Daoy (cell line): ENCODE measurements at places on chromosomes 2 and 18. TPM values are rescaled to one million over a fixed set of nuclear protein-coding genes. Genes with fewer than 3 reads are reported as not detected.

DNA sequence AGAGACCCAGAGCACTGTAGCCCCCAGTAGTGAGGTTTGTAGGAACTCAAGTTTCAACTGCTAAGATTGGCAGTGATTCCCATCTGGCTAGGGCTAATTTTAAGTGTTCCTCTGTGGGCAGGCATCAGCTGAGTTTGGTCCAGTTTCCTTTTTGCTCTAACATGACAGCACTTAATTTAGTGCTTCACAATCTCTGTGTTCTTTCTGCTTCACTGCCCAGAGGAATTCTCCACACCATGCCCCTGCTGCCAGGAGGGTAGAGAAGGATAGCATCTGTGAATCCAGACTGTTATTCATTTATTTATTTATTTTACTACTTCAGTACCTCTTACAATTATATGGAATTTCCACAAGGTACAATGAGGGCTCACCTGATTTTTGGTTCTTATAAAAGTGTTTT, 549.9 kb upstream of the FSIP2 start:
- no peak for DNase-seq

DNA sequence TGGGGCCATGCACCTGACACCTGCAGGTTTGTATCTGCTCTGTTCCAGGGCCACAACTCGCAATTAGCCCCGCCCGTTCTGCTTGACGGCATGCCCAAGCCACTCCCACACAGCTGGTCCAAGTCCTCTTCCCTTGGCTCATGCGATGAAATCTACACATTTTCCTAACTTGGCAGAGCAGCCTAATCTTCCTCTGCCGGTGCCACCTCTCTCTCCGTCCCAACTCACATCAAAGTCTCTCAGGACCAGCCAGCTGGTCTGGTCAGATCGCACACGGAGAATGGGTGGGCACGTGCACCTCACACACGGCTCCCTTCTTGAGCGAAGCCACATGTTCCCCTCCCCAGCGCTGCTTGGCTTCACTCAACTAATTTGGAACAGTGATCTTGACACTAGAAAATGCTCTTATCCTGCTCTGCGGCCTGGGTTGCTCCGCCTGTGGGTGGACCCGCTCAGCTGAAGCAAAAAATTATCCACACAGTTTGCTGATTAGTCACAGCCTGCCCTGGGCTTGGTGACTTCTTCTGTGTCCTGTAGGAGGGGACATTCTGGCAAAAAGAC, 176.7 kb downstream of the NRP2 start:
- DNase-seq = peak; percentile 59

- DNase-seq = no peak
Observed at GRCh38 chr2:120005834-120006521, 6.9 kb upstream of the EPB41L5 start.

DNA sequence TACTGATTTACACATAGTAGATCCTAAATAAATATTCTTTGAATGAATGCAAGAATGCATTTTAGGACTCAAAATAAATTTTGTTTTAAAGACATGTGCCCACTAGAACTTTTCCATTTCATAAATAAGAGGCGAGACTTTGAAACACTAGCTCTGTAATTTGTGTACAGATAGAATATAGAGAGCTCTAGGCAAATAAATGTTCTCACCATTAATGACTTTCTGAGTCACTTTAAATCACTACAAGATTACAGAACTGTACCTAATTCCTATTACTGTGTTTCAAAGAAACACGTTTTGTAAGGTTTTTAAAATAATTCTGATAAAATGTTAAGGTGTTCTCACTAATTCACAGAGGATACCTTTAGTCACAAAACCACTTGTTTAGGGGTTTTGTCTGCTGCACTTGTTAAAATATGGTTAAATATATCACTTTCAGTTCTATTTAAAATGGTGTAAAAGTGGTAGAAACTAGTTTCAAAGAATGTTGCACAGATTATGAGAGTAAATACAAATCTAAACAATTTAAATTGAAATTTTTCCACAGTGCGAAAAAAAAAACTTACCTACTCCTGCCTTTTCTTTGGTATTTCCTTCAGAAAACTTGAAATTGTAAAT, 158.7 kb upstream of the ZC3H15 start:
- no peak for DNase-seq

GRCh38 chr18:44508474-44508873, 172.2 kb upstream of the SETBP1 start:
- DNase-seq = no peak

DNA sequence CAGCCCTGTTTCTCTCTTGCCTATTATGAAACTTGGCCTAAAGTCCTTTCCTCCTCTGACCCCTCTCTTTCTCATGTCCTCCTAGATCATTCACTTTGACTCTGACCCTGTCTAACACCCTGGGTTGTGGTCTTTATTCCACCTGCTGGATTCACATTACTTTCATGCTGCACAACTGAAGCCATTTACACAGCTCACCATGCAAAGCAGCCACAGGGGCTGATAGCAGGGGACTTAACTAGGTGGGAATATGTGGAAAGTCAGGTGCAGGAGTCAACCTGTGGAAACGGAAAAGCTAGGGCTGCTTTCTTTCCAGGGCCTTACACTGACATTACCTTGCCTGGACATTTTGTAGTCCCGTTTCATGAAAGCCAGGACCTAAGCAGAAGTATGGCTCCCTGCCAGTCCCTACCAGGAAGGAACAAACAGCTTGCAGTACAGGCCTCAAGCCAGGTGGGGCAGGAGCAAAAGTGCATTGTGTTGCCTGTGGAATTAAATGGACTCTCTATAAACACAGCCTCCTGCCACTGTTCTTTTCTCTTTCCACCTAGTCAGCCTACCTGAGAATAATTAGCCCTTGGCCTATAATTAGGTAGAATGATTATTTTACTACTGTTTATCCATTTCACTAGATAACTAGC, 11.8 kb downstream of the MAPRE3 start:
- peak; percentile 58 for DNase-seq

DNA sequence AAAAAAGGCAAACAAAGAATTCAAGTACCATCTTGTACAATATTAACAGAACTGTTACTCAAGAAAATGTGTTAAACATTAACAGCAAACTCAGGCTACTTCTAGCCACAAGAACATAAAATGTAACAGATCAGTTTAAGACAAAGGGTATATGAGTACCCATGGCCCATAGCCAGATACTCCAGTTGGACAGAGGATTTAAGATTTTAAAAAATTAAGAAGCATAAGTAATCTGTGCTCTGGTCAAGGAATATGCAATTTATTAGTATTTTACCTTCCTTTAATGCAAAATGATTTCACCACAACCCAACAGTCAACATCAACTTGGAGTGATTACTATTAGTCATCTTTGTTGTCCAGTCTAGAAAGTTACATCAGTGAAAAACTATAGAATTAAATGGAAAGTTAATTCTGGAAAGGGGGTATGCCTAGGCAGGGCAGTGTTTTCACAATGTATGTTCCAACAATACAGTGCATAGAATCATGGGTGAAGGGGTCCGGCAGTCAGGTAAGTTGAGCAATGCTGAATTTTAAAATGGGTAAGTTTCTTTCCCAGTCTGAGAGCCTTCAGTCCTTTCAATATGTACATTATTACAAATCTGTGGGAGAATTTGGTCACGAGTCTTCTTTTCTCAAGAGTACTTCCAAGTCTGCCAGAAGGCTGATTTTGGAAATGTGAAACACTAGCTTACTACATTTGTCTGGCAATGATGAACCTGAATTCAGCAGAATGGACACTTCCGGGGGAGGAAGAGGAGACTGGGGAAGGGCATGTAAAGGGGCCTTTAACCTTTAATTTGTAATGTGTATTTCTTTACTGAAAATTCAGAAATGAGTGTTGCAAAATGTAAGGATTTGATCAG, 34.5 kb downstream of the SFT2D3 start:
- no peak for DNase-seq

GRCh38 chr2:121667618-121668017, 18.4 kb upstream of the CLASP1 start:
- DNase-seq = no peak

DNA sequence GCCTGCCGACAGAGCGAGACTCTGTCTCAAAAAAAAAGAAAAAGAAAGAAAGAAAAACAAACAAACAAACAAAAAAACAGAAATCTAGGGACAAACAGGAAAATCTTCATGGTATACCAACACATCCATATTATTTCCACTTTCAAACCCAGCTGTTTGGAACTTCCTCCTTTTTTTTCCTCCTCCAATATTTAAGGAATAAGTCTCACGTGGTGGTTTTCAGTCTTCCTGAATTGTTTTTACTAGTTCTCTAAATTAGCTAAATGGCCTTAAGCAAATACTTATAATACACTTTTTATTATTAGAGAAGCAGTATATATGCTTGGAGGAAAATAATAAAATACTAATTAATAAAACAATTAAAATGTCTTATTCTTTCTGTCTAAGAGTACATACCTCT, 48.7 kb upstream of the GLS start:
- no peak for DNase-seq

- DNase-seq = no peak
Observed at GRCh38 chr2:142980246-142981068, 103.0 kb downstream of the KYNU start.

GRCh38 chr2:224264259-224264658, 137.6 kb downstream of the FAM124B start:
- DNase-seq = no peak

DNA sequence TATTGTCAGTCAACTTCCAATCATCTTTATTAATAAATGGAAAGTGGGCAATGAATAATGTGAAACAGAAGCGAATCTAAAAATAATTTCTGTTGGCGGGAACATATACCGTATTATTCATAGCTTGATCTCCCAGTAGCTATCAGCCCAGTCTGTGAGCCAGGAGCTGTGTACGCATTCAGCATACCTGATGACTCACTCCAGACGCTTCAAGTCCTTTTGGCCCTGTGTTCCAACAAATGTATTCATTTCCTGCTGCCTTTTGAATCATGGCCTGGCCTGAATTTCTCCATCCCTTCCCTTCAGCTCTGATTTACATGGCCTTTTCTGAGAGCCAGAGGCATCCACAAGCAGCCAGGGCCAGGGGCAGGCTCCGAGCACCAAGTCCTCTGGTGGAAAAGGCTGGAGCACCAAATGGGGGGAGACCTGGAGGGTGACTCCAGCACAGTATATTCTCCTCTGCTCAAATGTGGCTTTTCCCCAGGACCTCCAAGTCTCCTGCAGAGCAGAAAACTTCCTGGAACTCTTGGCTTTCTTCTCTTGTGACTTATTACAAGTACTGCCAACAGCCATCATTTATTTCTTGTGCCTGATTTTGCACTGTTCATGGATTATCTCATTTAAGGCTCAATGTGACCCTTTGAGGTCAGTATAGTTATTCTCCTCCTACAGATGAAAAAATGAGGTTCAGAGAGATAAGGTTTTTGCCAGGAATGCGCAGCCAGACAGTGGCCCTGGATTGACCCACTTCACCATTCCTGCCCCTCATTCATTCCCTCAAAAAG, 108.7 kb downstream of the EN1 start:
- DNase-seq = peak; percentile 92

DNA sequence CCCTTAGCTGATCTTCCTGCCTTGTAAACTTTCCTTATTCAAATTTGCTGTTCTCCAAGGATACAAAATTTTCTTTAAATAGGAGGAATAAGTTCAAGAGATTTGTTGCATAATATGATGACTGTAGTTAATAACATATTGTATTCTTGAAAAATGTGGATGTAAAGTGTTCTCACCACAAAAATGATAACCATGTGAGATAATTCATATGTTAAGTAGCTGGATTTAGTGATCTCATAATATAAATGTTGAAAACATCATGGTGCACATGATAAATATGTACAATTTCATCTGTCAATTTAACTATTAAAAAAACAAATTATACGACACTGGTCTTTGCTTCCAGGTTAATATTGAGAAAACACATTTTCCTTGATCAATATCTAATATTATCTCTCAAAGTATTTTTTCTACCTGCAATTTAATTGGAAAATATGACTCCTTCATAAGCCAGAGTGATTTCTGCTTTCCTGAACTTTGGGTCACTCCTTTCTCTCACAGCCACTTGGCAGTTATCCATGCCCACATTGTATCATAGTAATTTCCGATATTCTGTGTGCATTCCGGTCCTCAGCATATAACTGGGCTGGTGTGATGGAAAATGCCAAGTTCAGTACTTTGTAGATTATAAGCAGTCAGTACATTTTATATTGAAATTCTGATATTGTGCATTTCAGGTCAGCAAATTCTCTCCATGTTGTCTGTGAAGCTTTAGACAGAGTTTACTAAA, 152.6 kb downstream of the GULP1 start:
- peak; percentile 19 for DNase-seq

DNA sequence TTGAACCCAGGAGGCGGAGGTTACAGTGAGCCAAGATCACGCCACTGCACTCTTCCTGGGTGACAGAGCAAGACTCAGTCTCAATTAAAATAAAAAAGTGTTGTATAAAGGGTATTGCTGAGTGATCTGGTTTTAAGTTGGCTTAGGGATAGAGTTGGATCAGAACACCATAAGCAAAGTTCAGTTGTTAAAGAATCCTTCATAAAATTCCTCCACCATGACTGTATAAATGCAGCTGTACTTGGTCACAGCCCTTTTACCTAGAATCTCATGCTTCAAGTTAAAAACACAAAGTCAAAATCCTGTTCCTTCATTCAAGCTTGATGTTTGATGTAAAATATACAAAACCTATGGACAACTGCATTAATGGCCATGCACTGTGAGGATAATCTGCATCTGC, 33.4 kb upstream of the PNO1 start:
- no peak for DNase-seq

DNA sequence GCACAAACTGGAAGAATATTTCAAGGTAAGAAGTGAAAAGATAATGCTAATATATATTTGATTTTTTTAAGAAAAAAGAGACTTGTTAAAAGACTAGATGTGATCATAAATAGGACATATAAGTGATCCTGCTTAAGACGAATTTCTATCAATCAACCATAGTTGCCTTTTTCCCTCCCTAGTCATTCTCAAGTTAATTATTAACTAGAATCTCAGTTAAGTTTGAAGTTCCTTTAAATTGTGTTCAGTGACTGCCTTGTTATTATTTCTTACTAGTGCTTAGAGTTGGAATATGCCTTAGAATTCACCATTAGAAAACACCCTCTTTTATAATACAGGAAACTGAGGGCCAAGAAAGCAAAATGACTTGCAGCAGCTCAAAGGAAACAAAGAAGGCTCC, 141.5 kb upstream of the SP5 start:
- no peak for DNase-seq

Gene SKOR2
- not detected in 2 replicates for total RNA-seq

Gene BUB1
- total RNA-seq = 122 and 135 TPM in 2 replicates

Gene RPRD1A
- 47.9 and 60.4 TPM in 2 replicates for total RNA-seq

Gene IL37
- total RNA-seq = not detected in 2 replicates

Gene ALMS1
- total RNA-seq = 37.4 and 79.2 TPM in 2 replicates

Gene CYS1
- 2.1 and 5.1 TPM in 2 replicates for total RNA-seq

Gene IKZF2
- 0.60 and 1.4 TPM in 2 replicates for total RNA-seq
